ENCODE measurements at places on chromosomes 7 and 10.

- no peak for DNase-seq
These were observed 25.1 kb upstream of the SVOPL start for GRCh38 chr7:138726288-138726687.

GRCh38 chr10:6064119-6064518 is 2.0 kb upstream of the IL2RA start:
- DNase-seq: no peak

DNA sequence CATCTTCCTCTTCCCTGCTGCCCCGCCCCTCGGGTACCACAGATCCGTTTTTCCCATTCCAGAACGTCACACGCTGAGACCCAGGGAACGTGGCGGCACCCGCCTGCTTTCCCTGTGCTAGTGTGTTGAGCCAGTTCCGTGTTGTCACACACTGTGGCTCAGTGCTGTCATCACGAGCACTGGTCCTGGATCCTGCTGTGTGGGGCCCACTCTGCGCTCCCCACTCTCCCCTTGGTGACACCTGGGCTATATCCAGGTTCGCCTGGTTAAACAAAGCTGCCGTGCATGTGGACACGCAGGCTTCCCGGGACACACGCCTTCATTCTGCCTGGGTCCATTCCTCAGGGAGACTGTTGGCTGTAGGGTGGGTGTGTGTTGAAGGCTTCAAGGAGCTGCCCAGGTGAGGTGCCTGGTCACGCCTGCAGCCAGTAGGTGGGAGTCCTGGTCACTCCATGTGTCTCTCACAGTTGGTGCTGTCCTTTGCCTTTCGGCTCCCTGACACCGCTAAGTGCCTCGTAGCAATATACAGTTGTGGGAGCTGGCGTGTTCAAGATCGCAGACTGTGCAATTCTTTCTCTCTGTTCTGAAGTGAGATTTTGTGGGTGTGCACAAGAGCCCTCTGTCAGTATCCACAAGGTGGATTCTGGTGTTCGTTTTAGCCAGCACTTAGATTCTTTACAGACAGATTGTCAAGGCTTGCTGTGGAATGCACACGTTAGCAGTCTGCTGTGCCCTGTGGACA is 88.6 kb downstream of the INPP5A start:
- DNase-seq: no peak

- no peak for DNase-seq
These were observed at the start of gene AKR1C3 for GRCh38 chr10:5094265-5095205. TSS of gene AKR1C3 (plus strand) at chr10:5094414. CDS start at chr10:5094445, 31 bp downstream.

DNA sequence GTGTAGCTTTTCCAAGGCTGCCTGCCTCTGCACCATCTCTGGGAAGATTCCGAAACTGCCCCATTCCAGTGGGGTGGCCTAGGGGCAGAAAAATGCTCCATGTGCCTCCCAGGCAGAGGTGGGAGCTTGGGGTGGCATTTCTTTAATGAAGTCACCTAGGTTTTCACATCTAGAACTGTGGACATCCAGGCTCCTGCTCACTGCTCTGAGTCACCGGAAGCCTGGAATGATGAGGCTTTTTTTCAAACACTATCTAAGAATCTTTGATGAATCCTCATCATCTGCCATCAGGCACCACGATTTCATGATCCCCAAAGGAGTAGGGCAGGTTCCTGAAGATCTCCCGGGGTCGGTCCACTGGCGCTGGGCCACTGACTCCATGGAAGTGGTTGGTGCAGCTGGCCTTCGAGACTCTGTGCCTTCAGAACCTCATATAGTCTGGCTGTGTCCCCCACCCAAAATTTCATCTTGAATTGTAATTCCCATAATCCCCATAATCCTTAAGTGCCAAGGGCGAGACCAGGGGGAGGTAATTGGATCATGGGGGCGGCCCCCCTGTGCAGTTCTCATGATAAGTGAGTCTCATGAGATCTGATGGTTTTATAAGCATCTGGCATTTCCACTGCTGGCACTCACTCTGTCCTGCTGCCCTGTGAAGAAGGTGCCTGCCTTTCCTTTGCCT is 37.1 kb downstream of the MTURN start:
- DNase-seq: no peak

DNA sequence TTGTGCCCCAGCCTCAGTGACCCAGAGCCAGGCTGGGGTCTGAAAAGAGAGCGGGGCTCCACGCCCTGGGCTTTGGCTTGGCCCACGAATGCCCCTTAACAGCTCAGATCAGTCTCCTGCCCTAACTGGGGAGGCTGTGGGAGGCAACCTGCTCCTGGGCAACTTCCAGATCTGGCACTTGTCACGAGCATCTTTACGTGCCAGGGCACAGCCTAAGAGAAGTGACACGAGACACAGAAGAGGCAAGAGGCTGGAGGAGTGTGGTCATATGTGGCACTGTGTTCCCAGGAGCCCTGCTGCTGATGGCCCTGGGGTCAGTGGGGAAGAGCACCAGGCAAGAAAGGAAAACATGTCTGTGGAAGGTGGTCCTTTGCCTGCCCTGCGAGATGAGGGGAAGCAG is 97.8 kb upstream of the BTBD16 start:
- no peak for DNase-seq

DNA sequence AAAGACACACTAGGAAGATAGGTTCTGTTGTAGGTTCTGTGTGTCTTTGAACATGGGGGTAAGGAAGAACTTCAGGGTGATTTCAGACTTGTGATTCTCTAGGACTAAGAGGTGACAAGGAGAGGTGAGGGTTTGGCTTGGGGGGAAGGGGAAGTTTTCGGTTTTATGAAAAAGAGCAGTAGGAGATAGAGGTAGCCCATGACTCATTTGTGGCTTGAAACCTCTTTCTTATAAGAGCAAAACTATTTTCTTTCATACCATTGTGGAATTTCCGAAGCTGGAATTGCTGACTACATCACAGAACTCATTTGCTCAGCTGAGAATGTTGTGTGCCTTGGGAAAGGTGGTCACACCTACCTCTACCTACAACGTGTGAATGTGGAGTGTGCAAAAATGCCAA is 39.6 kb upstream of the IKZF1 start:
- no peak for DNase-seq

DNA sequence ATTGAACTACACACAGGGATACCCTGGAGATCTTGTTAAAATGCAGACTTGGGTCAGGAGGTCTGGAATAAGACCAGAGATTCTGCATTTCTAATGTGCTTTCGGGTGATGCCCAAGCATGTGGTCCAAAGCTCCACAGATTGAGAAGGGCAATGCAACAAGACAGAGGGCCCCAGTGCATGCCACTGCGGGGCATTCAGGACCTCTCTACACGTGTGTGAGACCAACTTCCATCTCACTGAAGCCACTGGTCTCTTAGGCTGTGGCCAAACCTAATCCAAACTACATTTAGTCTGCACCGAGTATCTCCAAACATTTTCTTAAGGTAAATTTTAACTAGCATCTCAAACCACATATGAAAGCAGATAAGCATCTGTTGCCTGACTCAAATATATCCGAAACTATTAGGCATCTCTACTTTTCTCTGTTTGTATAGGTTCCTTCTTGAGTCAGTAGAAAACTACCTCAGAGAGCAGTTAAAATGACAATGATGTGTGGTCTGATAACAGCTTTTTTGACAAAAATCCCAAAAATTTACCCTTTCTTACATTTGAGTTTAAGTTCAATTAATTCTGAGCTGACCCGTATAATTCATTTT is 107.5 kb downstream of the ELMO1 start:
- DNase-seq: no peak

DNA sequence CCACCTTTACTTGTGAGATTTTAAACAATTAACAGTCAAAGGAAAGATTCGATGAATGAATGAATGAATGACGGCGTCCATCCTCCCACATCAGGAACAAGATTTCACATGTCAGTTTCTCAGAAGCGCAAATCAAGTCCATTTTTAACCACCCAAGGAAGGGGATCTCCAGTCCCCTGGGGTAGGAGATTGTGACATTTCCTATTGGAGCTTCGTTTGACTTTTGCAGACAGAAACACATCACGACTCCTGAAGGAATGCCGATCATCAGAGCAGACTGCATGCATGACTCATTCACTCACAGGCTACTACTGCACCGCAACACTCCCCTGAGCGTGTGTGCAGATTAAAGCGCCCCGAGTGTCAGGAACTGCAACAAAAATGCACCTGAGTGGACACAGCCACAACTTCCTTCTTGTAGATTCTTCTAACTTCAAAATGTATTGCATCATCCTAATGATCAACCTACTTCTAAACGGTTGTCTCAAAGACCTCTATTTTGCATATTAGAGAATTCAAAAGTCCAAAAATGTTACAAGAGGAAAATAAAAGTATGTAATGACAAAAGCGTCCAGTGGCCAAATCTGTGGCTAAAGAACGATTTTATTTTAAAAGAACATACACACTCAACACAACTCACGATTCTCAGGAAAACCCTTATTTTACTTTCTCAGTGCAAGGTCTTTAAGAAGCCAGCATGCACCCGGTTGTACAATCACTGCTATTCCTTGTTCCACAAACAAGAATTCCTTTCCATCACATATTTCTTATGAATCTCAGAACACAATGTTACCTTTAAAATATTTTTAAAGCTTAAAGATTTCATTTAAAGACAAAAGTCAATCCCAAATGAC is 172.6 kb downstream of the FAM107B start:
- peak; percentile 26 for DNase-seq

DNA sequence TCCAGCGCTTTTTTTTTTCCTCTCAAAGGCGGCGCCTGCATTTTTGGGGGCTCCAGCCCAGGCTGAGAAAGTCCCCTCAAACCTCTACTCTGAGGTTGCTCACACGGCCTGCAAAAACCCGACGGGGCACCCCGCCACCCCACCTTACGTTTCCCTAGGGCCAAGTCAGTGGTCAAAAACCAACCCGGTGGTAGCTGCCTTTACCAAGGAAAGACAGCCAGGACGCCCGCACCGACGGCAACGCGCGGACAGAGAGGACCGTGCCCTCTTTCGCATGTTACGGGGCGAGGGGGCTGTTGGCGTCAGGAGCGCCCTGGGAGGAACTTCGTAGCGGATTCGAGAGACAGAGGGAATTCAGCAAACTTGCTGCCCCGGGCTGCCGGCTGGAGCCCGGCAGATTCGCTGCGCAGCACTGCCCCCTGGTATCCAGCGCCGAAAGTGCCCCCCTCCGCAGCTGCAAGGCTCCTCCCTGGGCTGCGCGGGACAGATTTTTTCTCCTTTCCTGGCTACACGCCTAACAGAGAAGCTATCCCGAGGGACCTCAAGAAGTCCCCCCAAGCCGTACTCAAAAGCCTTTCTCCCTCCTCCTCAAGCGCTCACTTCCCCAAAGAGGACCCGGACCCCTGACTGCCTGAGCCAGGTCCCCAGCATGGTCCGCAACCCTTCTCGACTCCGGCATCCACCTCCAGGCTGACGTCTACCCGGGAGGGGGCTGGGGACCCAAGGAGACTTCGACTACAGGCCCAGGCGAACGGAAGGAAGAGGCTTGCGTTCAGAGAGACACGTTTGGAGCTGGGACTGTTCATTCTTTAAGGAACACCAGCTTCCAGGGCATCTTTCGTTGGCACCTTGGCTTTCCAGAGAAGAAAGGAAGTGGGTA is 27.7 kb upstream of the VAX1 start:
- no peak for DNase-seq

GRCh38 chr7:106100863-106101629 is 11.1 kb downstream of the SYPL1 start:
- no peak for DNase-seq

- no peak for DNase-seq
These were observed 1013.1 kb downstream of the KCNMA1 start for GRCh38 chr10:76624470-76624869.

- DNase-seq: no peak
These were observed 959 bp upstream of the TLX1 start for GRCh38 chr10:101130141-101130540.

- DNase-seq: no peak
These were observed 4.1 kb upstream of the BMPER start for GRCh38 chr7:33901199-33901598.

DNA sequence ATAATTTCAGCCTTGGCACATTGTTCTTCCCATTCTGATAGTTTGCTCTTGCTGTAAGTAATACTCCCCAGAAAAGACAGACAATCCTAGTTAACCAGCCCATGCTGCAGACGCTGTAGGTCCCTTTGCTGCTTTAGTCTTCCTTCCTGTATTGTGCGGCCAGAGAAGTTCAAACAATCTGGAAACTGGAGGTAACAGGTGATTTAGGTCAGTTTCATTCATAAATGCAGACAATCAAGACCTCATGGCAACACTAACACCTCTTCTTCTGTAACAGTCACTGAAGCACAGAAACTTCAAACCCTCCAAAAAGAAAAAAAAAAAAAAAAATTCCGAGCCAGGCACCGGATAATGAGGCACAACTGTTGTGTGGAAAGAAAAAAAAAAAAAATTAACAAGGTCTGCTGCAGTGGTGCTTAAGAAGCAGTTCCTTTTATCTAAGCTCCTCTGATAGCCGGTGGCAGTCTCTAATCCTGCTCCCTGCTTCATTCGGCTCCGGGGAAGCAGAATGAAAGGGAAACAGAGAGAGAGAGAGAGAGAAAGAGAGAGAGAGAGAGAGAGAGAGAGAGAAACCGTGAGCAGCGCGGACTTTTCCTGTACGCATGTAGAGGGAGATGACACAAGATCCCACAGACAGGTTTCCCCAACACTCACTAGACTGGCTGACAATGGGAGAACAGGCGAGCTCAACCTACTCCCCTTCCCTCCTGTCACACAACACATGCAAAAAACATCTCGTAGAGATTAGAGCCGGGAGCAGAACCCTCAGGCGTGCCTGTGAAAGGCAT is at the start of gene SEMA3A:
Gene SEMA3A, minus strand, starts transcription at position 306 of the 788 bp plus-strand sequence. Its CDS starts 203 bp downstream, at position 103.
- DNase-seq: no peak

- no peak for DNase-seq
These were observed 316.0 kb upstream of the SEMA3C start for GRCh38 chr7:81234896-81235295.

GRCh38 chr7:41869596-41869995 is 166.7 kb upstream of the INHBA start:
- no peak for DNase-seq

DNA sequence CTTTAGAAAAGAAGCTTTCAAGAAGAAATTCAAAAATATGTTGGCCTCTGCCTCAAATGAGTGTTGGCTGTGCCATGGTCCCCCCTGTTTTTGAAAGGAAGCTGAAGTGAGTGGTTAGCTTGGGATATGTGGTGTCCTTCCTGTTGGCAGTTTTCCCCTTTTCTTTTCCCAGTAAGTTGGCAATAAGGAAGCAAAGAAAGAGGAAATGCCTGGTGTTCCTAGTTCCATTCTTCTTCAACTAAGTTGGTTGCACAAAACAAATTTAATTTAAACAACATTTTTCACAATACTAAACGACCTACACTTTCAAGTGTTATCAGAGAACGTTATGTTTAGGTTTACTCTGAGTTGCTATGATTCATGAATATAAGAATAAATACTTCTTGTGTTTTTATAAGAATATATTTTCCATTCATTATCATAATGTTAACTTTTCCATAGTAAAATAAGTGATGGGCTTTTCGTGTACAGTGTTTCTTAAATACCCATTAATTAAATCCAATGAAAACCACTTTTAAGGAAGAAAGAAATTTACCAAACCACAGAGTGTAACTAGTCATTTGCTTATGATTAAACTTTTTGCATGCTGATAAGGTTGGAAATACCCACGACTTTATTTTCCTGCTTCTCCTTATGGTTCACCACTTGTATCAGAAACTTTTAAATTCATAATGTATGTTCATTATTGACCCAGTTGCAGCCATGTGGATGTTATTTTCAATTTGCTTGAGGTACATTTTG is 7.7 kb downstream of the HDAC9 start:
- no peak for DNase-seq

All from activated naive CD8-positive, alpha-beta T cell treated with anti-CD3 and anti-CD28 coated beads, Interleukin-2, amount 50 U/mL, for 16 hours (primary cell).